ENCODE measurements at places on chromosomes 4 and X.

- DNase-seq = no peak
These were observed 17.2 kb downstream of the ASB11 start for GRCh38 chrX:15298201-15298600.

- no peak for DNase-seq
These were observed 43.2 kb downstream of the PARM1 start for GRCh38 chr4:74975848-74976824.

DNA sequence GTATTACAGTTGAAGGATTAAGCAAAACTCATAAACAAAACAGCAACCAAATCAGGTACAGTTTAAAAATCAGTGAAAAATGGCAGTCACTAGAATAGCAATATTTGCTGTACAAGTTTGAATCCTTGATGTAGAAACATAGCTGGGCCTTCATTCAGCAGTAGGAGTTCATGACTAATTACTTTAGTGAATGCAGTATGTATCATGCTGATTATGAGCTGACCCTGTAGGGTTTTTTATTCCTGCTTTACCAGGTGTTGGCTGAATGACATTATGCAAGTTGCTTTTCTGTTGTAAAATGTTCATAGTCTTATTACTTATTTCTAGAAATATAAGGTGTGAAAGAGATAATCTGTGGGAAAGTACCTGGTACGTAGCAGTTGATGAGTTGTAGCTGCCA lies 179.6 kb downstream of the CCSER1 start:
- no peak for DNase-seq

GRCh38 chr4:153611679-153612078 lies 72.4 kb upstream of the TLR2 start:
- DNase-seq = no peak

GRCh38 chr4:25107827-25108516 lies 52.3 kb downstream of the SEPSECS start:
- no peak for DNase-seq

GRCh38 chr4:56843421-56843899 lies 22.0 kb upstream of the SPINK2 start:
- no peak for DNase-seq

DNA sequence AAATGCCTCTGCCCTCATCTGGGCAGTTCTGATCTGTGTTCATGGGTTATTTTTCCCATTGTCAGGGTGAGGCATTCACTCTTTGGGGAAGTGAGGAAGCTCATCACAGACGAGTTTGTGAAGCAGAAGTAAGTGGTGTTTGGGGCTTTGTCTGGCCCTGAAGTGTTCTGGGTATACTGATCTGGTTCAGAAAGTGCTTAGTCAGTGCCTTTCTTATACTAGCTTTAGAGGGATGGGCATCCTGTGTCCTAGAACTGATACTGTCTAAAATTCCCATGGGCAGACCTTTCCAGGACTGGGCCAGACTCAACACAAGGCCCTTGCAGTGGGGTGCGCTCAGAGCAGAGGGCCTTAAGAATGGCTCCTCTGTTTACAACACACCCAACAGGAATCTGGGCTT lies 6.4 kb downstream of the TRO start:
- DNase-seq = no peak

GRCh38 chrX:68098431-68098830 lies 334.9 kb downstream of the OPHN1 start:
- no peak for DNase-seq

All from hematopoietic multipotent progenitor cell treated with erythropoietin and hydrocortisone succinate and interleukin-3 and kit ligand, for 17 days (in vitro differentiated cells).